ENCODE measurements at places on chromosomes 1 and 21.
A peak's percentile ranks its signal among the peaks of the same experiment; 100 is the strongest.

- peaks cover 7% of the 10 kb centered on the region for H3K4me1 ChIP-seq
- no peaks in the 10 kb centered on the region for H3K27me3 ChIP-seq
- no peak for DNase-seq
- H3K27ac ChIP-seq: no peak overlapping the region
- no peak overlapping the region for H3K4me3 ChIP-seq
Observed at GRCh38 chr1:109610609-109611307, 8.7 kb downstream of the GNAT2 start.

DNA sequence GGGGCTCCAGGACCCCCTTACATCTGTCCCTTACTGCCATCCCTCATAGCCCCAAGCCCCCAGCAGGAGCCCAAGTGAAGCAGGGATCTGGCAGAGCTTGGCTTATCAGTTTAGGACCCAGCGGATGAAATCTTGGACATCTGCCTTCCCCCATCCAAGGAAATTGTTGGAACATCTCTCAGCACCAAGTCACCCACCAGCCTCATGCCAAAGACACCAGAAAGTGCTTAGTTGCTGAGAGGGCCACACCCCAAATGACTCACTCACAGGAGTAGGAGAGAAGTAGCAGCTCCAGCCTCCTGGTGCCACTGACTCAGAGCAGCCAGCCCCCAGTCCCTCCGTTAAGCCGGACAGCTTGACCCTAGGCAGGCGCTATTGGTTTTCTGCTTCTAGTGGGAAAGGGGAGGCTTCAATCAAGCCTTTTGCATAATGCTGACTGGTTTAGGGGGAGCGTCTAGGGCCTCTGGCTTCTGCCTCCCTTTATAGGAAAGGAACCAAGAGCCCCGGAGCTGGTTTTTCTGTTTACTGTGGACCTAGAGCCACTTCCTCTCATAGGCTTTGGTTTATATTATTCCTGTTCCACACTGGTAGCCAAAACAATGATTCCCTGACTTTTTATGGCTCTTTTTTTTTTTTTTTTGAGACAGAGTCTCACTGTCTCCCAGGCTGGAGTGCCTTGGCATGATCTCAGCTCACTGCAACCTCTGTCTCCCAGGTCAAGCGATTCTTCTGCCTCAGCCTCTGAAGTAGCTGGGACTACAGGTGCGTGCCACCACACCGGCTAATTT lies 114.2 kb upstream of the IPO9 start:
- no peaks in the 10 kb centered on the region for H3K27me3 ChIP-seq
- no peak overlapping the region for H3K4me3 ChIP-seq
- DNase-seq: peak; percentile 93
- no peaks in the 10 kb centered on the region for H3K36me3 ChIP-seq
- H3K4me1 ChIP-seq: peaks cover 78% of the 10 kb centered on the region
- peak overlapping the region; percentile 85 for H3K27ac ChIP-seq

DNA sequence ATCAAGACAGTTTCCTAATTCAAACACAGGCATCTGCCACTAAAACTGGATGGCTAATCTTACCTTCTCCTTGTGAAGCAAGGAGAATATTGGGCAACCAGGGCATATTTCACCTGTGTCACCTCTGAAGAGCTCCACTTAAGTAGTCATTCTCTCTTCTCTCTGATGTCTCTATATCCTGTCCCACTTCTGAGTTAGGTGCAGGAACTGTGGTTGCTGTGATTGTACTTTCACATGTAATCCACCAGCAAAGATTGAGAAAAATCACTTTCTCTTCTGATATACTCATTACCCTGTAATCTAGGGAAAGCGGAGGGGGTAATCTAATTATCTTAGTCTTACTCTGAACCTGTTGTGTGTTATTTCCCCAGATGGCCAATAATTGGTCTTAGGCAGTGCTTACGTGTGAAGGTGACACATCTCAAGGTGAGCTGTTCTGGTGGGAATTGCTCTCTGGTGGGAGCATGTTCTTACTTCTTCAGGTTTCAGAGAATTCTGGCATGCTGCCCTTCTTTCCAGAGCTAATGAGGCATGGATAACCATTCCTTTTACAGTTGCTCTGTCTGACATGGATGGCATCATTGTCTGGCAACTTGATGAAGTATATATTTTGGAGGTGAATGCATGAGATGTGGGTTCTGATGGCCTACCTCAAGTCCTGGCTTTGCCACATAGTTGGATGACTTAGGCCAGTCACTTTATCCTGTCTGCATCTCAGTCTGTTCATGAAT lies 12.0 kb downstream of the XCL2 start:
- no peak for DNase-seq
- no peaks in the 10 kb centered on the region for H3K27me3 ChIP-seq
- H3K36me3 ChIP-seq: no peaks in the 10 kb centered on the region
- no peak overlapping the region for H3K4me3 ChIP-seq

DNA sequence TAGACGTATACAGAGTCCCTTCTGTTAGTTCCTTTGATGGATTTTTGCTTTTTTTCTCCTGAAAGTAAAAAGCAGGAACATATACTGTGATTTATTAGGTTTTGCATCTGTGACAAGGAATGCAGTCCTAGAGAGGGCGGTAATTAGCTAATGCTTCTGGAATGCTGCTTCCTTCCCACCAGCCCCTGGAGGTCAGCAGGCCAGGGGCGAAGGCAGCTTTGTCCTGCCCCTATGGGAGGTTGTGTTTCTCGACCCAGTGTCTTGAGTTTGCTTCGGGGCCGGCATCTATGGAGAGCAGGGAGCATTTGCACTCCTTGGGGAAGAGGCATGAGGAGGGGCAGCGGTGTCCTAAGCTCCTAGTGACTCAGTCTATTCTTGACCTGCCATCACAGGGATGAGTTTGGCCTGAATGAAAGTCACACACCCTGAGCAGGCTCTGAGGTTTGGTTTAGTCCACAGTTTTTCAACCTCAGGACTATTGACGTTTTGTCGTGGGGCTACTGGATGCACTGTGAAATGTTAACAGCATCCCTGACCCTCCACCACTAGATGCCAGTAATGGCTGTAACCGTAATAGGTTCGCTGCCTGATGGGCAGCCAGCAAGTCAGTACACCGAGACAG lies 85.0 kb upstream of the KCNJ15 start:
- no peak for DNase-seq
- no peak overlapping the region for H3K4me3 ChIP-seq
- no peaks in the 10 kb centered on the region for H3K36me3 ChIP-seq
- no peaks in the 10 kb centered on the region for H3K27me3 ChIP-seq

DNA sequence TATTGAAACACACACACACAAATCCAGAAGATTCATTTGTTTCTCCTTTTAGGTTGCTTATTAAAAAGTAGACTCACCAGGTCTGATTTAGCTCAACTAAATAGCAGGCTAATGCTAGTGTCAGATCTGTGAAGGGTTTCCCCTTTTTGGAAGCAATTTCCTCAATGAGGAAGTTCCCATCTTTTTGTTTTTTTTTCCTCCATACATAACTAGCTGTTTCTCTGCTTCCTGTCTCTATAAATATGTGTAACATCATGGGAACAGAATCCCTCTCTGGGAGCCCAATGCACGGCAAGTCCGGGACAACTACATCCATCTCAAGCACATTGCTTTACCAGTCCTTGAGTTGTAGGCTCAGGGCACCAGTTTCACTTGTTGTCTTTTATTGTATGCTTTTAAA lies 1421.1 kb downstream of the PLA2G4A start:
- H3K4me3 ChIP-seq: no peak overlapping the region
- no peak for DNase-seq
- no peak overlapping the region for H3K27ac ChIP-seq
- no peaks in the 10 kb centered on the region for H3K27me3 ChIP-seq
- H3K36me3 ChIP-seq: no peaks in the 10 kb centered on the region
- no peaks in the 10 kb centered on the region for H3K4me1 ChIP-seq

GRCh38 chr1:113912594-113913311 lies 7.6 kb downstream of the DCLRE1B start:
- no peak for DNase-seq
- no peak overlapping the region for H3K4me3 ChIP-seq
- H3K36me3 ChIP-seq: peaks cover 9% of the 10 kb centered on the region
- H3K4me1 ChIP-seq: no peaks in the 10 kb centered on the region

Measured in upper lobe of left lung (tissue), 6 donors.